ENCODE measurements at places on chromosomes 2 and 18.

GRCh38 chr18:33157893-33158292 is 282.6 kb downstream of the CCDC178 start:
- no peak for DNase-seq

- no peak for DNase-seq
Observed at GRCh38 chr2:206996556-206997065, 57.3 kb downstream of the CPO start.

DNA sequence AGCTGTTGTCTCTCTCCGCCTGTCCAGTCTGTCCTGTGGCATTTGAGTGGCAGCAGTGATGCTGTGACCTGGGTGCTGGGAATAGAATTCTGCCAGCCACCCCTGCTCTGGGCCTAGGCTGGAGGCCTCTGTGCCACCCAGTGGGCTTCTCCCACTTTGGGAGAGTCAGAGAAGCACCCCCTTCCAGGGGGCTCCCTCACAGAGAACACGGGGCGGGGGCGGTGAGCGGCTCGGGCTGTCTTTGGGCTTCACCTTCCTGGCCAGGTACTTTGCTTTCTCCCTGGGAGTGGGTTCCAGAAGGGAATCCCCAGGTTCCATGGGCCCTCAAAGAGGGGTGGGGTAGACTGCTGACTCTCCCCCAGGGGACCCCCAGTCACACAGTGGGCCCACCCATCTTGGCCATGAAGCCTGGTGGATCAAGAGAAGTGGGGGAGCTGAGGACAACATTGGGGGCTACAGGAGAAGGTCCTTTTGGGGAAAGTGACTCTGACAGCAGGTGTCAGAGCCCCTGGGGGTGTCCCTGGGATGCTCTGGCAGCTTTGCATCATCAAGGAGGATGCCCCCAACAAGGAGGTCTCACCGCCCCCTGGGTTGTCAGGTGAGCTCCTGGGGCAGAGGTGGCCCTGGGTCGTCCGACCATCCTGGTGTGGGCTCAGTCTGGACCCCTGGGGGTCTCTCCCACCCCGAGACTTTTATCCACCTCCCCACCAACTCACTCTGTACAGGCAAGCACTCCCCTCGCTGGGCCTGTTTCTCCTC is 18.8 kb upstream of the BOK start:
- no peak for DNase-seq

DNA sequence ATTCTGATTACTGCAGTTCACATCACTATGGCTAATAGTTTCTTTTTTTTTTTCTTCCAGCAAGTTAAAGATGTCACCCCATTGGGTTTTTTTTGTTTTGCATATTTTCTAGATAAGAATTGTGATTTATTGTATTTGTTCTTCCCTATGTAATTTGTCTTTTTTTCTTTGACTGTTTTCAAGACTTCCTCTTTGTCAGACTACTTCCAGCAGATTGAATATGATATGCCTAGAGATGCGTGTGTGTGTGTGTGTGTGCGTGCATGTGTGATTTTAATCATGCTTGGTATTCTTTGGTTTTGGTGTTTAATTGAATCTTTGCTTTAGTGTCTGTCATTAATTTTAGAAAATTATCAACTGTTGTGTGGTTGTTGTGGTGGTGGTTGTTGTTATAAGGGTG is 166.7 kb upstream of the SLC39A10 start:
- DNase-seq: no peak

GRCh38 chr2:234331566-234331965 is 165.3 kb downstream of the ARL4C start:
- no peak for DNase-seq

DNA sequence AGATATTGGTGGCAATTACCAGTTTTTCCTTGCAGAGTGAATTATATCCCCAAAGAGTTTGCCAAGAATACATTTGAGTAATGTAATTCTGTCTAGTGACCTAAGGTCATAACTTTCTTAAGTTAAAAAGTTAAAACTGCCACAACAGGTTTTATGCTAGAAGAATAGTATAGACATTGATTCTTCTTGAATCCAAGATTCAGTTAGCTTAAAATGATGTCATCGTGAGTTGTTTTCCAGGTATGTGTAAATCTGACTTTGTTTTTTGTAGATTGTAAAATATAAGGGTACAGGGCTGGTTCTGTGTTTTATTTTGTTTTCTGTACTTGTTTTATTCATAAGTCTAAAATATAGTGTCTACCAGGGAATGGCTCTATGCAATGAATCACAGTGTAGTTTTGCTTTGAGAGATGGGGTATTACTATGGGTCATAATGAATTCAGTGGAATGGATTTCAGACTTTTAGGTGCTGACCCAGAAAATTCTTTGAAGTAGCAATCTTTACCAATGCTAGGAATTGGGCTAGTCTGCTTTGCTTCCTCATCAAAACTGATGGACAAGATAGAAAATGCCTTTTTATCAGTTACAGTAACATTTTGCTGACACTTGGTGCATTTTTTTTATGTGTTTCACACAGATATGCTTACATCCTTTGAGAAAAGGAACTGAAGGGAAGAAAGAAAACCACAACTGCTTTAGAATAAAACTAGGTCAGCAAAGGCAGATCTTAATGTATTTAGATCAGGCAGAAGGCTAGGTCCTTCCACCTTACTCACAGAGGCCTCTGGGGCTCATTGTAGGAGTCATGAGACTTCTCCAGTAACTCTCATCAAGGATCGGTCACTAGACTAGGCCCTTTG is 20.8 kb upstream of the MGAT5 start:
- no peak for DNase-seq
